ENCODE measurements at places on chromosomes 2 and 18.

DNA sequence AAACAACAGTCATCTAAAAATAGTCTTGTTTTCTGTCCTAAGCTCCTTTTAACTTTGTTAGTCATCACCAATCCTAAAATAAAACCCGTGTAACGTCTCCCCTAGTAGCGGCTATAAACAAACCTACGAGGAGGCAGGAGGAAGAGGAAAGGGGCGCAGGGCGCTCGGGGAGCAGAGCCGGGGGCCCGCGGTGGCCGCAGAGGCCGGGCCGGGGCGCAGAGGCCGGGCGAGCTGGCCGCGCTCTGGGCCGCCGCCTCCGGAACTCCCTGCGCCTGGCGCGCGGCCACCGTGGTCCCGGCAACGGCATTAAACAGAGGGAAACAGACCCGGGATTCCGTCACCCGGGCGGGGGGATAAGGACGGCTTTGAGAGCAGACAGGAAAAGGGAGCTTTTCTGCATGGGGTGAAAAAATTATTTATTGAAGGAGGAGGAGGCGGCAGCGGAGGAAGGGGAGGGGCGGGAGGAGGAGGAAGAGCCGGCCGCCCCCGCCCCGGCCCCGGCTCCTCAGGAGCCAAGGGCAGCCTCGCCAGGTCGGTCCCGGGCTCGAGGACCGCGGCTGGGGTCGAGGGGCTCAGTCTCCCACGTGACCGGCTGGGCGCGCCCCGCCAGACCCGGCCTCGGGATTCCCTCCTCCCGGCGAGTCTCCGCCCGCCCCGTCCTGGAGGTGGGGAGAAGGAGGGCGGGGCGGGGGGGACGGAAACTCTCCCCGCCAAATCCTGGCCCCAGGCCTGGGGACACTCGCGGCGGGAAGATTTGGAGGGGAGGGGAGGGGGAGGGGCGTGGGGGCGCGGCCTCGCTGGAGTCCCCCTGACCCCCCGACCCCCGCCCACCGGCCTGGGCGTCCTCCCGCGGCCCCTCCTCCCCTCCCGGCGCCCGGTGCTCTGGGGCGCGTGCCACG, 1.8 kb upstream of the NFATC1 start:
- no peak for DNase-seq

- no peak for DNase-seq
Measured at GRCh38 chr2:17593841-17594491, 53.5 kb downstream of the VSNL1 start.

DNA sequence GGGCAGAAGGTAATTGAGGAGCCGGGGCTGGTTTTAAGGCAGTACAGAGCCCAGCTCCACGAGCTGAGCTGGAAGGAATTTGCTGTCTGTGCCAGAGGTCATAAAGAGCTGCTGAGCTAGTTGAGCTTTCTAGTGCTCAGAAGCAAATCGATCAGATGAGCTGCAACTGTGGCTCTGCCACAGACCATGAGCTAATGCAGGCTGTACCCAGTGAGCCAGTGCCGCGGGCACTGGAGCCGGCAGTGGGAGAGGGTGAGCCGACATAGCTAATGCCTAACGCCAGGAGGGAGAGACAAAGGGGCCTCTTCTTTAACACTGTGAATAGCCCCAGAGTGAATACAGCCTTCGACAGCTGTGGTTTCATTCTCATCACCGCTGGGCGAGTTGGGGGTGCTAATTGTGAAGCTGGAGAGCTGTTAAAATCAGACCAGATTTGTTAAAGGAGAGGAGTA, 410.1 kb upstream of the TCF4 start:
- DNase-seq = no peak

DNA sequence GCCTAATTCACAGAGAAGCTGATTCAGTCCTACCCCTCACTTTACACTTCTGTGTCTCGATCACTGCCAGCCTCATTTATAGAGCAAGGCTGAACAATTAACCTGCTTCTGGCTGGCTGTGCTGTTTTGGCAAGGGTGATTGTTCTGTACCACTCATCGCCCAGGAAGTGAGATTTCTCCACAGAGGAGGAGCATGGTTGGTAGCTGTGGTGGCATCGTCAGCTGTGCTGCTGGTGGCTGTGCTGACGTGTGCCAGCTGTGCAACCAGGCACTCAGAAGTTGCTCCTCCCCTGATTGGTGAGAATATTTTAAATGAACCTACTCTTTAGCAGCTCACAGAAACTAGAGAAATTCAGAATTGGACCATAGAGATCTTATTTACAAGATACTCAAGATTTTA, 158.3 kb downstream of the EML6 start:
- DNase-seq = no peak

DNA sequence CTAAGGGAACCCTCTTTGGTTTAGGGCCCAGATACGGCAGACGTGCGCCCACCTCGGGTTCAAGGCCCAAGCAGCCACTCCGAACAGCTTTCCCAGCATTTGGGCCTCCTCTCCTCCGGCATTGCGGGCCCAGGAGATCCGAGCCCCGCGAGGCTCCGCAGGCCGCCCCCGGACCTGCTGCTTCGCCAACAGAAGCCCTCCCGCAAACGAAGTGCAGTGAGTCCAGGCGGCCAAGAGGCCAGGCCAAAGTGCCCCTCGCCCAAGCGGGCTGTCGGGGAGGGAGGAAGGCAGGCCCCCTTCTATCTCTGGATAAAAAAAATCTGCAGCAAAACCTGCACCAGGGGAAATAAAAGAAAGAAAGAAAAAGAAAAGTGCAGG, 6.0 kb downstream of the EN1 start:
- DNase-seq = no peak

- no peak for DNase-seq
Measured at GRCh38 chr2:188437537-188437936, 145.9 kb downstream of the GULP1 start.

GRCh38 chr2:11904029-11904428, 157.6 kb downstream of the LPIN1 start:
- no peak for DNase-seq

DNA sequence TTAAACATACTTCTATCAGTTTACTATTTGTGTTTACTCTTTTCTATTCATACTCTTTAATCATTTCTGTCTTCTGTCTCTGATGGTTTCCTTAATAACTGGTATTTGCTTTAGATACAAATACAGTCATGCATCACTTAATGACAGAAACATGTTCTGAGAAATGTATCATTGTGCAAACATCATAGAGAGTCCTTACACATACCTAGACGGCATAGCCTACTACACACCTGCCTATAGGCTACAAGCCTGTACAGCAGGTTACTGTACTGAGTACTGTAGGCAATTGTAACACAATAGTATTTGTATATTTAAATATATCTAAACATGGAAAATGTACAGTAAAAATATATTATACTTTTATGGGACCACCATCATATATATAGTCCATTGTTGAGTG, 36.3 kb downstream of the VSNL1 start:
- DNase-seq = no peak

DNA sequence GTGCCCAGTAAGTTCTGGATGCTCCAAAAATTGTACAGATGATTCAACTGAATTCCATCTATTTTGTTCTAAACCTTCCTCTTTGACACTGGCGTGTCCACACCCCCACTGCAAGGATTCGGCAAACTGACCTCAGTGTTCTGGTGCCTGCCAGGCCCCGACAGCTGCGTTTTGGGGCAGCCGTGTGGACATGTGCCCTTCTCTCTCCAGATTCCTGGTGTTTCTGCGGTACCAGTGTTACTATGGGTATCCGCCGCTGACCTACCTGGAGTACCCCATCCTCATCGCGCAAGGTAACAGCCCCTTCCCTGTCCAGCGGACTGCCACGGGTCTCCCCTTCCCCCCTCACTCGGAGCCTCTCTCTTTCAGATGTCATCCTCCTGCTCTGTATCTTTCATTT, 5.0 kb downstream of the SLC66A3 start:
- no peak for DNase-seq

DNA sequence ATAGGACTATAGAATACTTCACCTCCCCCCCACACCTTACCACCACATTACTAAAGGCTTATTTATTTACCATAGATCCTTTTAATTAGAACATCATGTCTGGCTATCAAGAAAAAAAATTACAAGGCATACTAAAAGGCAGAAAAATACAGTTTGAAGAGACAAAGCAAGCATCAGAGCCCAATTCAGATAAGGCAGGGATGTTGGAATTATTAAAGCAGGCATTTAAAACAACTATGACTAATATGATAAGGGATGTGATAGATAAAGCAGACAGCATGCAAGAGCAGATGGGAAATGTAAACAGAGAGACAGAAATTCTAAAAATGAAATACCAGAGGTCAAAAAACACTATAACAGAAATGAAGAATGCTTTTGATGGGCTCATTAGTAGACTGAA, 55.4 kb upstream of the SMIM21 start:
- no peak for DNase-seq

DNA sequence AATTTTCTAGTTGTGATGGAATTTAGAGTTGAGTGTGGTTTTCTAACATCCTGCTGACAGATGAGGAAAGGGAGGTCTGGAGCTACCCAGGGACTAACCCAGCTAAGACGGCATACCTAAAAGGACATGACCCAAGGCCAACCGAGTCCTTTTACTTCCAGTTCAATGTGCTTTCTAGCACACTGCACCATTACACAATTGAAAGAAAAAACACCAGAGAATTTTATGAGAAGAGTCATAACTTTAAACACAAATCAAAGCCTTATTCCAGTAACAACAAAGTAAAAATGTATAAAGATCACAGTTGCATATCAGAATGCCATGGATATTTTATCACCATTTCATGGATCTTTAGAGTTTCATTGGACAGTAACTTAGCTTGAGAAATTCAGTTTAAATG, 480.3 kb downstream of the MEIS1 start:
- DNase-seq = no peak

- DNase-seq = no peak
Measured at GRCh38 chr2:233012301-233012971, 620 bp downstream of the NGEF start.

GRCh38 chr2:44778671-44779476, 162.6 kb upstream of the SIX3 start:
- no peak for DNase-seq

DNA sequence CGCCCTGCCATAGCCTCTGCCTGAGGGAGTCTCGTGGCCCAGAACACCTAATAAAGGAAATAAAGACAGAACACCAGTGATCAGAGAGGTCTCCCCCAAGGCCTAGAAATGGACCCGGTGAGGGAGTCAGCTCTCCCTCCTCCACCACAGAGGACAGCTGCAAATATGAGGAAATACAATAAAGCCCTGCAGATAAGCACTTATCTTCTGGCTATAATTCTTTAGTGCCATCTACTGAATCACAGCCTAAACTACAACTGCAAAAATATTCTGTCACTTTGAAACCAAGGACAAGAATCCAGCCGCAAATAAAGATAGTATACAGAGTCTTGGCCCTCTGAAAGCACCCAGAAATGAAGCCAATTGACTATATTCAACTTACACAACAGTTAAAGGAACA, 42.4 kb upstream of the TACR1 start:
- no peak for DNase-seq

DNA sequence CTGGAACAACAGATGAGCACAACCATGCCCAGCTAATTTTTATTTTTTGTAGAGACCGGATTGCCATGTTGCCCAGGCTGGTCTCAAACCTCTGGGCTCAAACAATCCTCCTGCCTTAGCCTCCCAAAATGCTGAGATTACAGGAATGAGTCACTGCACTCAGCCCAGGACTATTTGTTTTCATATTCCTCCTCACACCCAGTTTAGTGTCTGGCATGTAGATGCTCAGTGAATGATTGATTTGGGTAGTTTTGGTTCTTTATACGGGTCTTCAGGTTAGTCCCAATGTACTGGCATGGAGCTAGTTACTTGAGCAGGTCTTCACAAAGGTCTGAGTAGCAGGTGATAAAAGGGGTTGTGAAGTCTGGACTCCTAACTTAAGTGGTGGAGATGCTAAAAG, 6.2 kb downstream of the EIF2B4 start:
- DNase-seq = no peak

DNA sequence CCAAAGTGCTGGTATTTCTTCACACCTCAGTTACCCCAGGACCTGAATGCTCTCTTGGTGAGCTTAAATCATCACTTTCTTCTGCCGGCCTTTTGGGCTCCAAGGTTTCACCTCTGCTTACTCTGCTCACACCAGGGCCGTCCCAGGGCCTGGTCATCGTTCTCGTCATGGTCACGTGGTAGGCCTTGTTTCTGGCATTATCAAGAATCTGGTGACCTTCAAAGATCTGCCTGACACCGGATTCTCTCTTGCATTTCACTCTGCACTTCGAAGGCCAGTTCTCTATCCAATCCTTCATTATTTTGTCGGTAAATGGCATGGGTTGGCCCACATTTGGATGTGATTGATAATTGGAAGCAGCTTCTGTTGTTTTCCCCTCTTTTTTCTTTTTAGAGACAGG, 80.5 kb downstream of the HRH4 start:
- no peak for DNase-seq

- no peak for DNase-seq
Measured at GRCh38 chr2:27431395-27431794, 3.0 kb downstream of the NRBP1 start.

DNA sequence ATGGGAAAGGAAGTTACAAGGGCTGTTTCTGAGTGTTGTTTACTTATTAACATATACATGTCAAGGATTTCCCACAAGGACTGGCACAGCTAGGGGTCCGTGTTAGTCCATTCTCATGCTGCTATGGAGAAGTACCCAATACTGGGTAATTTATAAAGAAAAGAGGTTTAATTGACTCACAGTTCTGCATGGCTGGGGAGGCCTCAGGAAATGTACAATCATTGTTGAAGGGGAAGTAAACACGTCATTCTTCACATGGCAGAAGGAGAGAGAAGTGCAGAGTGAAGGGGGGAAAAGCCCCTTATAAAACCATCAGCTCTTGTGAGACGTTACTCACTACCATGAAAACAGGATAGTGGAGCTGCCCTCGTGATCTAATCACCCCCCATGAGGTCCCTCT, 128.9 kb upstream of the CELF4 start:
- DNase-seq = no peak

GRCh38 chr2:6254441-6254840, 562.3 kb downstream of the SOX11 start:
- no peak for DNase-seq

GRCh38 chr2:222504719-222505118, 80.4 kb downstream of the SGPP2 start:
- DNase-seq = no peak

GRCh38 chr2:229096409-229097066, 174.5 kb downstream of the PID1 start:
- no peak for DNase-seq

GRCh38 chr2:127655209-127656073, 9.5 kb downstream of the GPR17 start:
- DNase-seq = no peak

- no peak for DNase-seq
Measured at GRCh38 chr2:205077159-205077558, 531.9 kb downstream of the PARD3B start.

DNA sequence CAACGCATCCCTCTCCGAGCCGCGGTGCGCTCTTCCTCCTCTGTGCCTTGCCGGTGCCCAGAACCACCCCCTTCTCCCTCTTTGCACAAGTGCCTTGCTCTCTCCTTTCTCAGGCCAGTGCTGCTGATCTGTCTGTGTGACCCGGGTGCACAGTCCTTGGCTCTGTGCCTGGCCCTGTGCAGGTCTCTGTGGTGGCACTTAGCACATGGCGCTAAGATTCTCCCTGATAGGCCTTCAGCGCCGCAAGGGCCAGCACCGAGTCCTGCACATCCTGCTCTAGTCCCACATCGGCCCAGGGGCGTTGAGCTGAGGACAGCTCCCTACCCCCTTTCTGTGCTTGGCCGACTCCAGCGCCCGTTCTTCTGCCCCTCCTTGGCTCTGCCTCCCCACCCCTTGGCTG, 136.1 kb downstream of the NEDD4L start:
- no peak for DNase-seq

Measured in stimulated activated CD8-positive, alpha-beta memory T cell treated with anti-CD3 and anti-CD28 coated beads, Interleukin-15, amount 100 ng/mL, for 1 hour (primary cell).